ENCODE measurements at places on chromosomes 12 and 14. TPM values are rescaled to one million over a fixed set of nuclear protein-coding genes. Genes with fewer than 3 reads are reported as not detected.

GRCh38 chr12:51809193-51809592 is 39.3 kb downstream of the FIGNL2 start:
- no peak for DNase-seq

Gene RASAL1
- 2.5 TPM for total RNA-seq

DNA sequence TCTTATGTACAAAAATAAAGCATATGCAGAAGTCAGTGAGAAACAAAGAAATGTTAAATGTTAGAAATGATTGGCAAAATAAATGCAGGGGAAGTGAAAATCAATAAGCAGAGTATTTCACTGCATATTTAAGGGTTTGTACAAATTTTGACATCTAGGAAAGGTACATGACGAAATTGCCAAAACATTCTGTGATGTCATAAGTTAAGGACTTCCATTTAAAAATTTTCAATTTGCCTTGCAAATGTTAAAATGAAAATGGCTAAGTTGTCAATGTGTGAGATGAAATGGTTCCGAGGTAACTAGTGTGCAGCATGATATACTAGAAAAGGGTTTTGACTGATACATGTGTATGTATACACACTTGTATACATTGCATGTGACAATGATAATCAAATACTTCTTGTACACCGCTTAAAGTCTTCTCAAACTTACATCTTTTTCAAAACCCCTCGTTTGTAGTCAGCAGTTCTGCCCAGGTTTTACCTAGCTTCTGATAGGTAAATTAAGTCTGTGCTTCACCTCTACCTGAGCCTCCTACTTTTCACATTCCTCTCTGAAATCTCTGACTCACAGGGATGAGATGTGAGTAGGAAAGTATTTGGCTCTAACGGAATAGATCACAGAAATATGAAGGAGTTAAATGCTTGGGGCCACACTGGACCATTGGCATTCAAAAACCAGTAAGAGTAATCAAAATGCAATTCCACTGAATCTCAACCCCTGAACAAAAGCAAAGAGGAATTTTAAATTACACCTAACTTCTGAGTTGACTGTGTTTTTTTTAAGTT is 442.4 kb upstream of the FOXG1 start:
- no peak for DNase-seq

GRCh38 chr14:35336494-35337268 is 44.5 kb downstream of the PSMA6 start:
- DNase-seq, result no peak

DNA sequence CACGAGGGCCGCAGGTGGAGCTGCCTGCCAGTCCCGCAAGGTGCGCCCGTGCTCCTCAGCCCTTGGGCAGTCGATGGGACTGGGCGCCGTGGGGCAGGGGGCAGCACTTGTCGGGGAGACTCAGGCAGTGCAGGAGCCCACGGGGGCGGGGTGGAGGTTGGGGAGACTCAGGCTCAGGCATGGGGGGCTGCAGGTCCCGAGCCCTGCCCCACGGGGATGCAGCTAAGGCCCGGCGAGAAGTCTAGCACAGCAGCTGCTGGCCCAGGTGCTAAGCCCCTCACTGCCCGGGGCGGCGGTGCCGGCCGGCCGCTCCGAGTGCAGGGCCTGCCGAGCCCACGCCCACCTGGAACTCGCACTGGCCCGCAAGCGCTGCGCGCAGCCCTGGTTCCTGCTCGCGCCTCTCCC is 39.2 kb upstream of the P2RX7 start:
- DNase-seq, result no peak

GRCh38 chr12:65838330-65838976 is 14.2 kb downstream of the HMGA2 start:
- DNase-seq, result no peak

Measured in occipital lobe (tissue), 3 donors.